ENCODE measurements at places on chromosomes 16 and 17.

GRCh38 chr16:65075877-65076276 lies 46.0 kb downstream of the CDH11 start:
- H3K36me3 ChIP-seq = no peaks in the 10 kb centered on the region
- no peak overlapping the region for H3K4me3 ChIP-seq
- H3K27me3 ChIP-seq = no peaks in the 10 kb centered on the region
- no peak for DNase-seq

DNA sequence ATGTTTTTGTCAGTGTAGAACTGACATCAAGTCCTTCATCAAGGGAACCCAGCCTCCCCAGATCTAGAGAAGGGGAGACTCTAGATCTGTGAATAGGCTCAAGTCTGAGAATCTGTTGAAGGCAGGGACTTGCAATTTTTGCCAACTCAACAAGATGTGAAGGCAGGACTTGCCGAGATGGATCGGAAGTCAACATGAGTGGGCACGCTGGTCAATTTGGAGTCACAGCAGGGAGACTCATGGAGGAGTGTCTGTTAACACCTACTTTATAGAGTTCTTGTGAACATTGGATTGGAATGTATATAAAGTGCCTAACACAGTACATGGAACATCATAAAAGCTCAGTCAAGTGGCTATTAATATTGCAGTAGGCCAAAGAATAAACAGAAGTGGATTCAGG lies 10.0 kb downstream of the ZNF689 start:
- H3K4me1 ChIP-seq = no peaks in the 10 kb centered on the region
- no peak for DNase-seq
- no peak overlapping the region for H3K4me3 ChIP-seq
- no peak overlapping the region for H3K27ac ChIP-seq
- H3K36me3 ChIP-seq = no peaks in the 10 kb centered on the region
- H3K27me3 ChIP-seq = no peaks in the 10 kb centered on the region

DNA sequence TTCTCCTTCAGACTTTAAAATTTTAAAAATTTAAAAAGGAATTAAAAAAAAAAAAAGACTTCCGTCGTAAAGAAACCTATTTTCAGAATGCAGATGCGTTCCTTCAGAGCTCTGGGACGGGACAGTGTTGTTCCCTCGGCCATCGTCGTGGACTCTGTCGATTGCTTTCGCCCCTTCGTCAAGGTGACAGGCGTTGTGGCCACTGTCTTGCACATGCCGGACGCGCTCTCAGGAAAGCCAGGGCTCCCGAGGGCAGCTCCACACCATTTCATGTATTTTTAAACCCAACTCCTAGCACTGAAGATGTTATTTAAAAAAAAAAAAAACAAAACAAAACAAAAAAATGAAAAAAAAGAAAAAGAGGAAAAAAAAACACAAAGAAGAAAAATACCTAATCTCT lies 22.3 kb downstream of the TMC6 start:
- no peaks in the 10 kb centered on the region for H3K4me1 ChIP-seq
- H3K4me3 ChIP-seq = no peak overlapping the region
- no peaks in the 10 kb centered on the region for H3K36me3 ChIP-seq

DNA sequence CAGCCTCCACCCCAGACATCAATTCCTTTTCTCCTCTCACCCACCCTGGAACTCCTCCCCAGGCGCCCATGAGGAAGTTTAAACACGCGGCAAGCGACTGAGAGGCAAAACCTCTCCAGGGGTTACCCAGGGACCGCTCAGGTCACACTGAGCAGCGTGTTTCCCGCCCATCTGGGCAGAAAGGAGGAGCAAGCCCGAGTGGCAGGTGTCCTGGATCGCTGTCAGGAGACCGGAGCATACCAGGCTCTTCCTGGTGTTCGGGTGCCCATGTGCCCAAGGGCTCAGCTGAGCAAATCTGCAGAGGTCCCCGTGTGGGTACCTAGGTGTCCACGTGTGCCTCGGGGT lies 491 bp downstream of the SLC25A19 start:
- H3K36me3 ChIP-seq = no peaks in the 10 kb centered on the region
- H3K4me1 ChIP-seq = peaks cover 4% of the 10 kb centered on the region
- peak overlapping the region; percentile 17 for H3K27ac ChIP-seq
- no peaks in the 10 kb centered on the region for H3K27me3 ChIP-seq
- peak; percentile 59 for DNase-seq

- no peak overlapping the region for H3K27ac ChIP-seq
- H3K27me3 ChIP-seq = no peaks in the 10 kb centered on the region
- H3K4me1 ChIP-seq = no peaks in the 10 kb centered on the region
- H3K36me3 ChIP-seq = no peaks in the 10 kb centered on the region
- no peak for DNase-seq
- no peak overlapping the region for H3K4me3 ChIP-seq
Observed at GRCh38 chr16:61792194-61792909, 243.9 kb downstream of the CDH8 start.

DNA sequence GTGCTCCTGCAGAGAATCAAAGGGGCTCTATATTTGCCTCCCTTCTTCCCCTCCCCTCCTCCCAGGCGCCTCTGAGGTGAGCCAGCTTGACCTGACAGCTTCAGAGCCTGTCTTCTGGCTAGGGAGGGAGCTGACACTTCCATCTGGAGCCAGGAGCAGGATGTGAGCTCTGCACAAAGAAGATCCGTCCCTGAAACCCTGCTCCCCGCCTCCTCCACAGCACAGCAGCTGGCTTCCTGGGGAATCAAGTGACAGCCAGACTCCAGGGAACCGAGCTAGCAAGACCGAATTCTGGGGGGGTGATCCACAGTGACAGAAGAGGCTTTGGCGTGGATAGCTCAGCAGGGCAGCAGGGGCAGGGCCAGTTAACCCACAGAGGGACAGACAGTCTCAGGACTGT lies 37.2 kb downstream of the CCDC182 start:
- no peak overlapping the region for H3K4me3 ChIP-seq
- H3K36me3 ChIP-seq = no peaks in the 10 kb centered on the region
- H3K27me3 ChIP-seq = peaks cover 65% of the 10 kb centered on the region
- no peak for DNase-seq

GRCh38 chr17:4533523-4534504 lies 21.4 kb downstream of the MYBBP1A start:
- DNase-seq = peak; percentile 79
- no peaks in the 10 kb centered on the region for H3K27me3 ChIP-seq
- 0 out of 2 replicates have a peak, but pooled peaks cover 9% of the 10 kb centered on the region for H3K36me3 ChIP-seq
- H3K27ac ChIP-seq = peak overlapping the region; percentile 41
- no peak overlapping the region for H3K4me3 ChIP-seq

DNA sequence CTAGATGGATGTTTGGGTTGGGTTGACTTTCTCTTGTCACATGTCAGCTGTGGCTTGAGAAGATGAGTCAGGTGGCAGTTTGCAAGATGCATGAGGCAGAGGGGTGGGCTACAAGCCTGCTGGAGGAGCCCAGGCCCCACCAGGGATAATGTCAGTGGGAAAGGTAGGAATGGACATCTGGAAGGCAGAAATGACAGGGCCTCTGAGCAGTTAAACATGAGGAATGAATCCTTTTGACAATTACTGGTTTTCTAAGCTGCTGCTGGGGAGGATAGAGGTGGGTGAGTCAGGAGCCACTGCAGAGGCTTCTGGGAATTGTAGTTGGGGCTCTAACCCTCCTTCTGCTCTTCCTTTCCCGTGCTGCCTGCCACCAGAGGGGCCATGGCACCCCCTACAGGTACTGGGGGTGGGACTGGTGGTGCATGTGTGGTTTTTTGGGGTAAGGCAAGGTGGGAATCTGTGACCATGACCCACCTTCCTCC lies 15.7 kb downstream of the SLC52A1 start:
- H3K27me3 ChIP-seq = no peaks in the 10 kb centered on the region
- no peak overlapping the region for H3K27ac ChIP-seq
- no peak overlapping the region for H3K4me3 ChIP-seq
- H3K4me1 ChIP-seq = no peaks in the 10 kb centered on the region
- DNase-seq = no peak

DNA sequence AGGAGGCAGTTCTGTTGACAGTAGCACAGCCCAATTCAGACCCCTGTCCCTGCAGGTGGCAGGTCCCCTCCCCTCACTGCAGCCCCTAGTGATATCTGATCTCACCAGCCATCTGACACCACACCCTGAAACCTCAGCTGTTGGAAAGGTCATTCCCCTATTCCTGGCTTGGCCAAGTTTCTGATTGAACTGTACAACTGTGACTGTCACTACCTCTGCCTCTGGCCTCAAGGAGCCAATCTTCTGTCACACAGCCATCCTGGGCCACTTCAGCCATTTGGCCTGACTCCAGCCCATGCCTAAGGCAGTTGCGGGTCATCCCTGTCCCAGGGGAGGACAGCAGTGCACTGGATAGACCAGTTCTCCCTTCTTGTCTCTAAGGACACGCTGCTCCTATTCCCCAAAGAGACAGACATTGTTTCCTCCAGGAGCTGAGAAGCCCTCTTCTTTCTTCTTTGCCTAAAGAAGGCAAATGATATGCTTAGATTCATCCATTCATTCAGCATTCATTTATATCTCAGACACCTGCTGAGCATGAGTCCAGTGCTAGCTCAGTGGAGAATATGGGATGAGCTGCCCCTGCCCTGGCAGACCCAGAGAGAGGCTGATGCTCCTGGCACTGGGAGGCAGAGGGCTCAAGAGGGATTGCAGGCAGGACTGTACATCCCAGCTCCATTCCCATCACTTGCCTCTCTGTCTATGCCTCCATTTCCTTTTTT lies 4.6 kb upstream of the ALDOA start:
- no peak overlapping the region for H3K4me3 ChIP-seq
- no peaks in the 10 kb centered on the region for H3K27me3 ChIP-seq
- H3K27ac ChIP-seq = peak overlapping the region; percentile 9

DNA sequence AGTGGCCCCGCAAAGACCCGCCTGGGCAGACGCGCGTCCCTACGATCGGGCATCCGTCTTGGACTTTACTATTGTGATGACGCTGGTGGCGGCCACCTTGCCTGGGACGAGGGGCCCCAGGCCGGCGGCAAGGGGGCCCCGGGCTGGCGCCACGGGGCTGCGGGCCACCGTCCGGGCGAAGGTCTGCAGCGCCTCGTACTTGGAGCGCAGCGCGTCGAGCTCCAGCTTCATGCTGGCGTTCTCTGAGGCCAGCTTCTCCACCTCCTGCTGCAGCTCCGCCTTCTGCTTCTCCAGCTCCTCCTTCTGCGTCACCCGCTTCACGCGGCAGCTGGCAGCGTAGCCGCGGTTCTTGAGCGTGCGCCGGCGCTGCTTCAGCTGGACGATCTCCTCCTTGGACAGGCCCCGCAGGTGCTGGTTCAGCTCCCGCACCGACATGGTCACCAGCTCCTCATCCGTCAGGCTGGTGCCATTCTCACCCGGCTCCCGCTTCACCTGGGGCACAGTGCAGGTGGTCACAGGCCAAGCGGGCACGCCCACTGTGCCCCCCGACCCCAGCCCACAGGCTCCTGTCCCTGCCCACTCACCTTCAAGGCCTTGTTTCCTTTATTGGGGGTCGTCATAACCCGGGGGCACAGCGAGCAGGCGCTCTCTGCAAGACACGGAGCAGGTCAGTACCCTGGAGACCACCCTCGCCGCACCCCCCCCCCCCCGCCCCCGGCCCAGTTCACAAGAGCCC lies 4.8 kb upstream of the SIRT7 start:
- H3K27me3 ChIP-seq = no peaks in the 10 kb centered on the region
- H3K27ac ChIP-seq = peak overlapping the region; percentile 95
- H3K4me3 ChIP-seq = peak overlapping the region; percentile 48

- H3K36me3 ChIP-seq = no peaks in the 10 kb centered on the region
- no peak for DNase-seq
- H3K27ac ChIP-seq = no peak overlapping the region
- H3K4me3 ChIP-seq = no peak overlapping the region
Observed at GRCh38 chr17:50620858-50621257, 13.8 kb upstream of the ABCC3 start.

DNA sequence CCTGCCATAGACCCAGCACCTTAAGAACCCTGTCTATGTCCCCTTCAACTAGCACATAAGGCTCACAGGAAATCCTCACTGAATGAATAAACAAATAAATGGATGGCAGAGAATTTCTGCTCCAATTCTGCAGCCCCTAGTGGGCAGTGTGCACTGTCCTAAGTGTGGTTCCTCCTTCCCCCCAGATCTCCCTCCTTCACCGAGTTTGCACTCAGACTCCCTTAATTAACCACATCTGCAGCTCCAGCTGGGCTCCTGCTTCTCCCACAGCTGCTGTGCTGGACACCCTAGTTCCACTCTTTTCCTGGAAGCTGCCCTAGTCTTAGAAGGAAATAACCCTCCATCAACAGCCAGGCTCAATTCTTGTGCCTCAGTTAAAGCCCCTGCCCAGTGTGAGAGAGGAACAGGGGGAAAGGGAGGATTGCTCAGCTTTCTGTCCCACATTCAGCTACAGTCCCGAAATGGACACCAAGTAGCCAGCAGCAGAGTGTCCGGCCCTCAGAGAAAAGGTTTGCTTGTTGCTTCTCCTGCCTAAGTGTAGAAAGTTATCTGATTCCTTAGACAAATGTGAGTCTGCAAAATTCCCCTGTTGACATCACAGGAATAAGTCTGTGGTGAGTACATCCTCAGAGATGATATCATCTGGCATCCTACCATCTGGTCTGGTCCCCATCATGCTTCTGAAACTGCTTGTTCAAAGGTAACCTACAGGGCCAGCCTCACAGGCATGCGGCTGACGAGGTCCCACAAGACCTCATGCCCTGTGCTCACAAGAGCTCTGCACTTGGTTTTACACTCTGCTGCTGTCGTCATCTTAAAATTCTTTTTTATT lies 12.3 kb downstream of the LRRC3C start:
- no peaks in the 10 kb centered on the region for H3K36me3 ChIP-seq
- H3K4me1 ChIP-seq = no peaks in the 10 kb centered on the region
- H3K27ac ChIP-seq = no peak overlapping the region
- no peaks in the 10 kb centered on the region for H3K27me3 ChIP-seq

- peaks cover 95% of the 10 kb centered on the region for H3K27me3 ChIP-seq
- DNase-seq = no peak
- no peaks in the 10 kb centered on the region for H3K4me1 ChIP-seq
- H3K4me3 ChIP-seq = no peak overlapping the region
- H3K27ac ChIP-seq = no peak overlapping the region
Observed at GRCh38 chr16:86991679-86992078, 325.5 kb downstream of the C16orf95 start.

DNA sequence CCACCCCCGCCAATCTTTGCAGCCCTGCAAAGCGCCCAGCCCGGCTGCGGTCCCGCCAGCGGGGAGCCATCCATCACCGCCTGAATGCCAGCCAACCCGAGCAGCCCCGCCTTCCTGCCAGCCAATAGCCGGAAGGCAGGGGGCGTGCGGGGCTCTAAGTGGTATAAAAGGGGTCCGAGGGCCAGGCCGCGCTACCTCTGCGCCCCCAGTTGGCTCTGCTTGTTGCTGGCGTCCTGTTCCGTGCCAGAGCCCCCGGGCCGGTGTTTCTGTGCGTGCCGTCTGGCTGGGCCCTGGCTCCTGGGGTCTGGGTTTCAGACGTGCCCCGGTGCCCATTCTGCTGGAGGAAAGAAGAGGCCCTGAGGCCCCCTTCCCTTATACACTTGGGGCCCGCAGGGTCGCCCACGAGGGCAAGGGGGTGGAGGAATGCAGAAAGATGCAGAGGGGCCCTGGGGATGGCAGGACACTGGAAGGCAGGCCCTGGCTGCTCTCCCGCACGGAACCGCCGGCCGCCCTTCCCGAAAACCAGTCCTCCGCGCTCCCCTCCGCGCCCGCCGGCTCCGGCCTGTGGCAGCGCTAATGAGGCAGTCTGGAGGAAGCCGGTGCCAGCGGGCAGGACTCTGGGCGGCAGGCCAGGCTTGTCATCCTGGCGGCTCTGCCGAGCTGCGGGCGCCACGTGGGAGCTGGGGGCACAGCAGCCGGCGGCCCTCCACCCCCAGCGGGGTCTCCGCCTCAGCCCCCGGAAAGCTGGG lies 14.0 kb downstream of the COPZ2 start:
- H3K27ac ChIP-seq = peak overlapping the region; percentile 84
- peak overlapping the region; percentile 68 for H3K4me3 ChIP-seq
- peaks cover 27% of the 10 kb centered on the region for H3K4me1 ChIP-seq
- H3K27me3 ChIP-seq = no peaks in the 10 kb centered on the region
- no peaks in the 10 kb centered on the region for H3K36me3 ChIP-seq

- no peak for DNase-seq
- no peak overlapping the region for H3K4me3 ChIP-seq
- no peaks in the 10 kb centered on the region for H3K36me3 ChIP-seq
Observed at GRCh38 chr16:70472786-70473433, 18.5 kb downstream of the FCSK start.

All from PC-9 (cell line).